Subcutaneous preadipocyte (primary cell): ENCODE measurements at places on chromosomes 5 and 9. TPM values are rescaled to one million over a fixed set of nuclear protein-coding genes. Genes with fewer than 3 reads are reported as not detected.

The SH3TC2 gene
- total RNA-seq: 0.37 and 1.2 TPM in 2 replicates

The TMEM252 gene
- total RNA-seq: not detected in 2 replicates

The RASEF gene
- under 0.01 TPM in 2 replicates for total RNA-seq

The MOCS2 gene
- total RNA-seq: 40.4 and 41.6 TPM in 2 replicates

The IL13 gene
- total RNA-seq: under 0.01 TPM in 1 of 2 replicates, not detected in the other
